ENCODE measurements at places on chromosomes 6 and 20.

DNA sequence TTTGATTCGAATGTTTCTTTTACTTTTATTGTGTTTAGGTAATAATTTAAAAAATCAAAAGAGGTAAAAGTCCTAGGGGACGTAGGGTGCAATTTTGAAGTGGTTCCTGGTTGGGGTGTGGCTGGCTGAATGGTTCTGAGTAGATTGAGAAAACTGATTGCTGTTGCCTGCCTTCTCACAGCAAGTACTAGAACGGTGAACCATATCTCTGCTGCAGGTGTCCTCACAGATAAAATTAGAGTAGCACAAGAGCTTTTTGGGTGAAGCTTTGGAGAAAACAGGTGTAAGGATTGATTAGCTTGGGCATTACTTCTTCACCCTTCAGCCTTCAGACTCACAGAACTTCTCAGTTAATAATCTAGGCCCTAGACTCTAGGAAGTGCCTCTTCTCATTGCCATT lies 19.8 kb upstream of the GJA10 start:
- DNase-seq: no peak

GRCh38 chr6:137552809-137553208 lies 58.6 kb upstream of the OLIG3 start:
- no peak for DNase-seq

- DNase-seq: no peak
Measured at GRCh38 chr20:54174457-54175175, 830 bp upstream of the CYP24A1 start.

DNA sequence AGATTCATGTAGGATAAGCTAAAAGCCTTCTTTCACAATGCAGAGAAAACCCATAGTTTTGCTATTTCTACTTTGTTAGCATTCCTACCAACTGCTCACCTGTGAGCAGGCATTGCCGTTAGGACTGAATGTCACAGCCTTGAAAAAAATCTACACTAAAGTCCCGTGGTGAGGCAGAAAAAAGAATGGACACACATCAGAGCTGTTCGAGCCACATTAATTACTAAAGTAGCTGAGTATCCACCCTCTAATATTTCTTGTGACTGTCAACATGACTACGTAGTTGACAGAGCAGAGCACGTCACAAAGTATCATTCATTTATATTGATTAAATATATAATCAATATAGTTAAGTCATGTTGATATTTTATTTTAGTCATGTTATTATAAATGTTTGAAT lies 10.1 kb downstream of the HDGFL1 start:
- no peak for DNase-seq

- DNase-seq: no peak
Measured at GRCh38 chr20:53124075-53124551, 152.0 kb downstream of the TSHZ2 start.

DNA sequence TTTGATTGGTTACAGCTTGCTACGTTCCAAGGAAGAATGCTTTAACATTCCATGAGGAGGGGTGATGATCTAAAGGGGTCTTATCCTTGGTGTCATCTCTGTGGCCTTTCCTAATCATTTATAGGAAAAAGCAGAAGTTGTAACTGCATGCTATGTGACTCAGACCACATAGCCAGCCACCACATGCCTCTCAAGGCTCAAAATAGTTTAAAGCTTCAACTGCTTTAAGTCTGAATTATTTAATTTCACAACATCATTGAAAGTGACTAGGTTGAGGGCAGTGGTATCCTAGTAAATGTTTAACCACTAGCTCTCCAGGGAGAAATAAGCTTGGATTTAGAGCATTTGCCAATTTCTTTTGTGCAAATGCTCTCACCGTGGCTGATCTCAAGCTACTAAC lies 29.7 kb downstream of the MC3R start:
- no peak for DNase-seq

DNA sequence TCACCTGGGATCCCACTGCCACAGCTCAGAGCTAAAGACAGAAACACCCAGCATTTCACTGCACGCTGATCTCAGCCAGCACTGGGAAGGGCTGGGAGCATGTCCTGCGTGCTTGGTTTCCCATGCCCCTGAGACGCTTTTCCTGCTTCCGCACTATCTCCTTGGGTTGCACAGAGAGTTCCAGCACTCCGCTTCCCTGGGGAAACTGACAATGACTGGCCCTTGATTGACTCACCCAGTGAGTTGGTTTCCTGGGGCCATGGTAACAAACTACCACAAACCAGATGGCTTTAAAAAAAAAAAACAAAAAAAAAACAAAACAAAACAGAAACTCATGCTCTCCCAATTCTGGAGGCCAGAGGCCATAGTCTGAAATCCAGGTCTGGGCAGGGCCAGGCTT lies 14.8 kb upstream of the MAS1L start:
- no peak for DNase-seq

DNA sequence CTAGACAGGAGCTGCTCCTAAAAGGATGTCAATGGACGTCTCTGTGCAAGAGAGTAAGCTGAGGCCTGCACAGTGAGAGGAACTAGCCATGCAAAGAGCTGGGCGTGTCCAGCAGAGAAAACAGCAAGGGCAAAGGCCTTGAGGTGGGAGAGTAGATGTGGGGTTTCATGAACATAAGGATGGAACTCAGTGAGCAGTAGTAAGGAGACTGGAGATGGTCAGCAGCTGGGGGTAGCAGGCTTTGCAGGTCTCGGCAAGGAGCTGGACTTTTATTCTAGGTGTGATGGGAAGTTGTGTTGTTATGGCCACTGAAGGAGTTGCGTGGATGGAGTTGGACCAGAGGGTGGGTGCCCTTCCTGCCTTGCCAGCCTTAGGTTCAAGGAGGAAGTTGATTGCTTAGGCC lies 90.7 kb upstream of the SIRPA start:
- no peak for DNase-seq

- DNase-seq: no peak
Measured at GRCh38 chr20:19742974-19743639, 15.0 kb upstream of the RIN2 start.

GRCh38 chr20:20755231-20755630 lies 42.8 kb upstream of the RALGAPA2 start:
- no peak for DNase-seq

DNA sequence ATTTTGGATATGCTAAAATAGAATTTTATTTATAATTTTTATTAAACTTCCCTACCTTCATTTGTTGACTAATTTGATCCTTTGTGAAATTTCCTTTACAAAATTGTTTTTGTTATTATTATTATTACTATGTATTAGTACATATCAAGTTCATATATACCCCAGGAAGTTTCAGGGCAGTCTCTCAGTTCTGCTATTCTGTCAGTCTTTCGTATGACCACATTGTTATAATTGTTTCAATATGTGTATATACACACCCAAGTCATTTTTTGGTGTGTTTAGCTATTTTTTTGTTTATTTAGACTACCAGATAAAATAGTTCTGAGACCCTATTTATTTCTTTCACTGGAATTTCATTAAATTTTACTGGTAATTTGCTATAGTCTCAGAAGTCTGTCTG lies 72.1 kb downstream of the NKAIN2 start:
- DNase-seq: no peak

DNA sequence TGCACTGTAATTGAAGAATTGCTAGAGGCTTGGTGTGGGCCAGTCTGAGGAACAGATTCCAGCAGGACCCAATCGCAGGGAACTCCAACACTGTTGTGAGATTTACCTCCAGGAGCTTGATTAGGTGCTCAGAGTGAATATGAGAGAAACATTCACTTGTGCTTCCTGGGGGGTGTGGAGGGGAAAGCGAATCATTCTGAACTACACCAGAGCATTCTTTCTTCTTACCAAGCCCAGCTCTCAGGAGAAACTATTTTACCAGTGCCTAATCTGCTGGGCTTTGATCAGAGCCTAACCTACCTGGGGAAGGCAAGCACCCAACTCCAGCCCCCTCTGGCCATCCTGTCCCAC lies 7.4 kb upstream of the SIRPB1 start:
- no peak for DNase-seq

- no peak for DNase-seq
Measured at GRCh38 chr6:3456395-3456897, 404 bp downstream of the SLC22A23 start.

DNA sequence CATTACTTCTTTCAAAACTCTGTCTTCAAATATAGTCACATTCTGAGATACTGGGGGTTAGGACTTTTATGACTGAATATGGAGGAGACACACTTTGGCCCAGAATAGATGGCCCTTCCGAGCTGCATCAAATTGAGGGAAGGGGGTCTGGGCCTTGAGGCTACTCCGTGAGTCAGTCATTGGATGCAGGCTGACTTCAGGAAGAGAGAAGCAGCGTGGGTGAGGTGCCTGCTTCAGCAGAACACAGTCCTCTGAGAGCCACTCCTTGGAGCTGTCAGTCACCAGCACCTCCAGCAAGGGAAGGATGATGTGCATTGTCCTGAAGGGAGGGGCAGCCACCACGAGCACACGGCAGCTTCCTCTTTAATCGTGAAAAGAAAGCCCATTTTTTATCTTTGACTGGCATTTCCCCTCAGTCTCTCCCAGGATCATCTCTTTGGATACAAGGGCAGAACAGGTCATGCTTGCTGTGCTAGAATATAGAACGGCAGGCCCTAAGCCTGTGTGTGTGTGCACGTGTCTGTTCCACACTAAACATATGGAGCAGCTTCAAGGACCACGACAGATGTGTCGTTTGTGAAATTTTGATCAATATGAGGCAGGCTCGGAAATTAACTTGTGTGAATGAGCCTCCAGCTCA lies 721.6 kb downstream of the KIF16B start:
- no peak for DNase-seq

GRCh38 chr6:73389854-73390253 lies 4.8 kb upstream of the DDX43 start:
- DNase-seq: no peak

- DNase-seq: no peak
Measured at GRCh38 chr6:15505463-15505918, 157.3 kb downstream of the DTNBP1 start.

GRCh38 chr6:40011844-40012243 lies 77.6 kb upstream of the MOCS1 start:
- no peak for DNase-seq

DNA sequence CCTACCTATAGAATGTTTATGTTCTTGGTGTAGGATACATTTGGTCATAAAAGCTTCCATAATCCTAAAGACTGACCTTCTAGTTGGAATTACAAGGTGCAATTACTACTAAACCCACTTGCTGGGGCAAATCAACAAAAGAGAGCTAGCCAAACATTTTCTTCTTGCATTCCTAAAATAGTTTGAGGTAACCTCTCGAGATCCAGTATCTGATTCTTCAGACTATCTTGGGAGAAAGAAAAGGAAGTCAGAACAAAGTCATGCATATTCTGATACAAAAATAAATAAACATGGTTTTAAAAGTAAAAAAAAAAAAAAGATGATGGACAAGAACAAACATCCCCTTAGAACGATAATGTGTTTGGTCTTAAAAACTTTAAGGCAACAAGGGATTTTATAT lies 294.2 kb upstream of the RSPO3 start:
- DNase-seq: no peak

DNA sequence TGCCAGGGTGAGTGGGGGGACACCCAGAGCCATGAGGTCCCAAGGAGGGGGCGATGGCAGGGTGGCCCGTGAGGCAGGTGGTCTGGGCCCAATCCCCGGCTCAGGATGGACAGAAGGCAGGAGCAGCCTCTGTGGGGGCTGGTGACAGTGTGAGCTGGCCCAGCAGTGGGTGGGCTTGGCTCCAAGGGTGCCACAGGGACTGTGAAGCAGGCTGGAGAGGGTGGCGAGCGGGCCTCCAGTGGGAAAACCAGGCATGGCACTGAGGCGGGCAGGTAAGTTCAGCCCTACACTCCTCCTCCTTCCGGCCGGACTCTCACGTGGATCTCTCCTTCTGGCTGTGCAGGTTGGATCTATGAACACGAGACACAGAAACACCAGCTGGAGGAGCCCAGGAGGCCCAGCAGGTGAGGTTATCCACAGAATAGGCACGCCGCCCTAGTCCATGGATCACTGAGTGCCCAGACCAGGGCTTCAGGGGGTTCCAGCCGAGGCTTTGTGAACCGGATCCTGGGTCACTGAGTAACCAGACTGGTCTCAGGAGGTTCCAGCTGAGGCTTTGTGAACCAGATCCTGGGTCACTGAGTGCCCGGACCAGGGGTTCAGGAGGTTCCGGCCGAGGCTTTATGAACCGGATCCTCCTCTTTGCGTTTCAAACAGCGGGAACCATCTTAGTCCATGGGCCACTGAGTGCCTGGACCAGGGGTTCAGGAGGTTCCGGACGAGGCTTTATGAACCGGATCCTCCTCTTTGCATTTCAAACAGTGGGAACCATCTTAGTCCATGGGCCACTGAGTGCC lies 76.4 kb upstream of the BHLHE23 start:
- no peak for DNase-seq

DNA sequence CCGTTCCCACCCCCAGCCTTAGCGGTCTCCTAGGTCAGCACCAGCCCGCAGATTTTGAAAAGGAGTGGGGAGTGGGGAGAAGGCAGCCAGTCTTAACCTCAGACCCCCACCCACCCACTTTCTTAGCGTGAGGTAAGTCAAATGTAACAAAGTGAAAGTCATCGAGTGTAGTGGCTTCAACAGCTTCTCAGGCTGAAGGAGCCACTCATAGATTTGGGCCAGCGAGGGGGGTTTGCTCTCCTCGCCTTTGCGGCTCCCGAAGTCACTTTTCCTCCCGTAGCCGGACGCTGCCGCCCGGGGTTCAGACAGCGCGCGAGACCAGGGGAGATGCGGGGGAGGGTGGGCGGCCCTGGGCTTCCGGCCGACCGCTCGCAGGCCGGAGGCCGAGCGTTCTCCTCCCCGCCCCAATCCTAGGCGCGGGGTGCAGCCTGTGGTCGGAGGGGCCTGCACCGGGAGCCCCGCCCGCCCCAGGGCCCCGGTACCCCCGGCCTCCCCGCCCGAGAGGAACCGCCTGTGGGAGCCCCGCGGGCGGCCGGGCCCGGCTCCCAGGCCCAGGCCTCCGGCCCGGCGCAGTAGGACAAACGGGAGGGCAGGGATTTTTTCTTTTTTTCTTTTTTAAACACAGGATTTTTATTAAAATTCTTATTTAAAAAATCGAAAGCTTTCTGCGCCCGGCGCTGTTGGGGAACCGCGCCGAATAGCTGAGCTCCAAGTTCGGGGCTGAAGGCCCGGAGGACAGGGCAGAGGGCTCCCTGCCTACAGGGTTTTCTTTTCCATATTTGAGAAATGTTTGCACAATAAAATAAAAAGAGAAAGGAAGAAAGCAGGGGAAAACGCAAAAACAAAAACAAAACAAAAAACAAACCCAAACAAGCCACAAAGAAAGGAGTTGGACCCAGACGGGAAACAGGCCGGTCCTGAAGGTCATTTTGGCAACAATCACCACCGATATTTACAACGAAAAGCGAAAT lies 3.2 kb downstream of the NKX2-2 start:
- no peak for DNase-seq

- peak; percentile 54 for DNase-seq
Measured at GRCh38 chr20:44422083-44422482, 53.6 kb upstream of the TTPAL start.

Data from H54 (cell line).